GM12878 (cell line): ENCODE measurements at places on chromosomes 11 and 22.
A peak's percentile ranks its signal among the peaks of the same experiment; 100 is the strongest.

GRCh38 chr22:39908737-39909136 is 7.9 kb downstream of the GRAP2 start:
- DNase-seq, result no peak
- H3K27ac ChIP-seq, result peak overlapping the region; percentile 71
- H3K4me3 ChIP-seq, result peak overlapping the region; percentile 42
- H3K36me3 ChIP-seq, result peaks cover 1% of the 10 kb centered on the region; the same call in 1 of the 2 replicates
- peaks cover 35% of the 10 kb centered on the region for H3K4me1 ChIP-seq
- no peaks in the 10 kb centered on the region for H3K27me3 ChIP-seq

DNA sequence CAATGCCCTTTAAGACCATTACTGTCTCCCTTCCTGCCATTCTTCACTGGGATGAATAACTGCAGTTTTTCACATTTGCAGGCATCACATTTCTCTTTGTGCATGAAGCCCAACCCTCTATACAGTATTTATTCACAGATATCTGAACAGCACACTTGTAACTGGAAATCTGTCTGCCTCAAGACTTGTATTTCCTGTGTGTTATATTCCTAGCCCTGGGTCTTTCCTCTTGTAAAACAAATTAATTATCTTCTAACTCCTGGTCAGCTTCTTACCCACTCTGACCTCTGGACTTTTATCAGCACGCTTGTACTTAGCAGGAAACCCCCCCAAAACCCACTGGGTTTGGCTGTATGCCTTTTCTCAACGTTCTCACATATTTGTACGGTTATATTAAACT is 2.0 kb downstream of the CSRP3 start:
- H3K4me3 ChIP-seq, result no peak overlapping the region
- no peaks in the 10 kb centered on the region for H3K27me3 ChIP-seq
- H3K36me3 ChIP-seq, result no peaks in the 10 kb centered on the region
- no peaks in the 10 kb centered on the region for H3K4me1 ChIP-seq
- DNase-seq, result no peak

- H3K4me1 ChIP-seq, result no peaks in the 10 kb centered on the region
- H3K36me3 ChIP-seq, result no peaks in the 10 kb centered on the region
- DNase-seq, result no peak
- H3K27ac ChIP-seq, result no peak overlapping the region
- H3K27me3 ChIP-seq, result no peaks in the 10 kb centered on the region
These were observed 44.5 kb downstream of the LRRC4C start for GRCh38 chr11:41414771-41415440.

DNA sequence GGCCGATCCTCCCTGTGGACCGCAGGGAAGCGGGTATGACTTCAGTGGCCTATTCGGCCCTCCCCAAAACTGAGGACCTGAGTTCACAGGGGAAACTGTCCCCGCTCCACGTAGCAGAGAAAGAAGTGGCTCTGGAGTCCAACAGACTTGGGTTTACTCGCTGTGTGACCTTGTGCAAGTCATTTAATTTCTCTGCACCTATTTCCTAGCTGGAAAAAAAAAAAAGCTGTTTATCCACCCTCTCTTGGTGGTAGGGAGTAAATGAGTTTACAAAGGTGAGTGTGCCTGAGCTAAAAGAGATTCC is 2.2 kb downstream of the SPON1 start:
- no peak for DNase-seq
- H3K4me3 ChIP-seq, result no peak overlapping the region
- H3K27ac ChIP-seq, result no peak overlapping the region
- H3K36me3 ChIP-seq, result no peaks in the 10 kb centered on the region
- peaks cover 14% of the 10 kb centered on the region for H3K27me3 ChIP-seq
- H3K4me1 ChIP-seq, result no peaks in the 10 kb centered on the region

DNA sequence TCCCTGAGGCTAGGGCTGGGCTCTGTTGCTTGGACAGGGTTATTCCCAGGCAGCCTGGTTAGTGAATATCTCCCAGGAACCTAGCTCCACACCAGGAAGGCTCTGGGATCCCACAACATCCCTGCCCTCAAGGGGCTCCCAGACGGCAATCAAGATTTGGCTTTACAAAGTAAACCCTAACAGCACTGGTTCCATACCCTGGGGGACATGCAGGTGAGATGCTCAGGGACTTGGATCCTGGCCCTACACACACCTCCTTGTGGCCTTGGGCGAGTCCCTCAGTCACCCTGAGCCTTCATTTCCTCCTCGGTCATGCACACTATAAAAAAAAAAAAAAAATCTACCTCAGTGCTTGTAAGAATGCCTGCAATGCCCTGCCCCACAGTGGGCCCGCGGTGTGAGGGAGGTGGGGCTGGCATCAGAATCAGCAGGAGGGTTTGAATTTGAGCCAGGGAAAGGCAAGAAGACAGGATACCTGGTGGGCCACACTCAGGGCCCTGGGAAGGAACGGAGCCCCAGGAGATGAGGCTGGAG is 86.3 kb downstream of the MORC2 start:
- no peak overlapping the region for H3K27ac ChIP-seq
- no peak overlapping the region for H3K4me3 ChIP-seq
- H3K36me3 ChIP-seq, result no peaks in the 10 kb centered on the region
- H3K27me3 ChIP-seq, result no peaks in the 10 kb centered on the region

GRCh38 chr11:105648762-105649161 is 38.9 kb downstream of the GRIA4 start:
- no peaks in the 10 kb centered on the region for H3K4me1 ChIP-seq
- H3K4me3 ChIP-seq, result no peak overlapping the region
- DNase-seq, result no peak
- no peaks in the 10 kb centered on the region for H3K27me3 ChIP-seq

DNA sequence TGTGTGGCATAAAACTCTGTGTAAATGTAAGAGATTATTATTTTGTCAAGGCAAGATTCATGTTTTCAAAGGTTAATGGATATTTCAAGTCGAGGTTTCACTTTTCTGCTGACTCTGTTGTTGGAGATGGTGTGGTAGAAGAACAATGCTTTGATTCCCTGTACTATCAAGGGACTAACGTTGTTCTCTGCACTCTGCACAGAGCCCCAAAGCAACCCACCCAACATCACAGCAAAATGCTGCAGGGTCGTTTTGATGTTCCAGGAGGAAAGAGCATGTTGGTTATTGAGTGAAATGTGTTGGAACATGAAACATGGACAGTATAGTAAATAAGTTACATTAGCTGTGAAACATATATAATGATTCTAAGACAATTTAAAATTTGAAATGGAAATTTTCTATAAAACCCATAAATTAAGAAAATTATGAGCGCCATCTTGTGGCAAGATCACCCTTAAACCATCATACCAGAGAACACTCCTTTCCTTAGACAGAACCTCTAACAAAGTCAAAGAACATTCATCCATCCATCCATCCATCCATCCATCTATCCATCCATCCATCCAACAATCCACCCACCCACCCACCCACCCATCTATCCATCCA is 164.4 kb upstream of the ZBED5 start:
- H3K4me3 ChIP-seq, result no peak overlapping the region
- no peaks in the 10 kb centered on the region for H3K4me1 ChIP-seq
- H3K27ac ChIP-seq, result no peak overlapping the region
- H3K36me3 ChIP-seq, result no peaks in the 10 kb centered on the region
- H3K27me3 ChIP-seq, result peaks cover 2% of the 10 kb centered on the region; the same call in 1 of the 2 replicates

DNA sequence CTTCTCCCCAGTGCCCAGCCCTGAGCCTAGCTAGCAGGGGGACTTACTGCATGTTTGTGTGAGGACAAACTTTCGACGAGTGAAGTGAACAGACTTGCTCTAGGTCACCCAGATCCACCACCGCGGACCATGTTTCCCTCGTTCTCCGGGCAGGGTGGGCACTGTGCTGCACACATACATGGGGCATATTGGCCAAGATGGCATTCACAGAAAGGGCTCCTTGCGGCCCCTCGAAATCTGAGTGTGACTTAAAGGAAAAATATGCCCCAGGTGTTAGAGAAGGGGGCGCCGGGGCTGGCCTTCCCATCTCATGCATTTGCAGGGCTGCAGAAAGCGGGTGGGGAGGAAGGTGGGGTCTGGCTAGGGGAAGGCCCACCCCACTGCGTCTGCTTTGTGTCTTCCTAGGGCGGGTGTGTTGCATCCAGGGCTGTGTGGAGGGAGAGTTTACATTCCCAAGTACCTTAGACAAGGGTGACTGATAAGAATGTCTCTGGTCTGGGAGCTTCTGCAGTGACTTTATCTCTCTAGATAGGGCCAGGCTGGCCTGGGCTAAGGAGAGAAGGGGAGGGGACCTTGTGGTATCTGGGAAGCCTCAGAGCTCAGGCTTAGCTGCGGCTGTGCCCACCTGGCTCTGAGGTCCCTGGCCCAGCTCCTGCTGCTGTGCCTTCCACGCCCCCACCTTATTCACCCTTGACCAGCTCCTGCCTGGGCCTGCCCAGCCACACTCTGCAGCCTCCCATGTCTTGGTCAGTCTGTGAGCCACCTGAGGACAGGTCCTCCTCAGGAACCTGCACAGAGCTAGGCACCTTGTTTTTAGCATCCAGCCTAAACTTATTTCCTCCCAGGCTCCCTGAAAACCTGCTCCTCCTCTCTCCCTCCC is 45.8 kb downstream of the LRRC32 start:
- no peak for DNase-seq
- H3K27me3 ChIP-seq, result no peaks in the 10 kb centered on the region
- no peak overlapping the region for H3K27ac ChIP-seq
- no peak overlapping the region for H3K4me3 ChIP-seq
- no peaks in the 10 kb centered on the region for H3K36me3 ChIP-seq

- DNase-seq, result no peak
- no peak overlapping the region for H3K4me3 ChIP-seq
- H3K27ac ChIP-seq, result no peak overlapping the region
- H3K27me3 ChIP-seq, result no peaks in the 10 kb centered on the region
- H3K4me1 ChIP-seq, result no peaks in the 10 kb centered on the region
These were observed 36.1 kb downstream of the TTC12 start for GRCh38 chr11:113350336-113351067.

GRCh38 chr11:68828155-68828931 is 13.4 kb downstream of the CPT1A start:
- no peak overlapping the region for H3K4me3 ChIP-seq
- no peaks in the 10 kb centered on the region for H3K27me3 ChIP-seq
- peak overlapping the region; percentile 38 for H3K27ac ChIP-seq
- H3K36me3 ChIP-seq, result no peaks in the 10 kb centered on the region
- no peak for DNase-seq

GRCh38 chr22:20243537-20244249 is 24.4 kb downstream of the RTN4R start:
- H3K4me3 ChIP-seq, result no peak overlapping the region
- DNase-seq, result no peak
- H3K36me3 ChIP-seq, result no peaks in the 10 kb centered on the region
- H3K4me1 ChIP-seq, result peaks cover 50% of the 10 kb centered on the region
- no peaks in the 10 kb centered on the region for H3K27me3 ChIP-seq

DNA sequence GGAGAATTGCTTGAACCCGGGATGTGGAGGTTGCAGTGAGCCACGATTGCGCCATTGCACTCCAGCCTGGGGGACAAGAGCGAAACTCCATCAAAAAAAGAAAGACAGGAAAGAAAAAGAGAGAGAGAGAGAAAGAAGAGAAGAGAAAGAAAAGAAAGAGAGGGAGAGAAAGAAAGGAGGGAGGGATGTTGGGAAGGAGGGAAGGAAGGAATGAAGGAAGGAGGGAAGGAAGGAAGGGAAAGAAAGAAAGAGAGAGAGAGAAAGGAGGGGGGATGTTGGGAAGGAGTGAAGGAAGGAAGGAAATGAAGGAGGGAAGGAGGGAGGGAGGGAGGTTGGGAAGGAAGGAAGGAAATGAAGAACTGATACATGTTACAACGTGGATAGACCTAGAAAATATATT is 12.3 kb upstream of the SPINDOC start:
- H3K4me3 ChIP-seq, result no peak overlapping the region
- H3K4me1 ChIP-seq, result no peaks in the 10 kb centered on the region
- H3K27ac ChIP-seq, result no peak overlapping the region
- no peak for DNase-seq
- H3K36me3 ChIP-seq, result no peaks in the 10 kb centered on the region

GRCh38 chr11:27280140-27280539 is 82.9 kb downstream of the CCDC34 start:
- H3K4me3 ChIP-seq, result no peak overlapping the region
- no peaks in the 10 kb centered on the region for H3K27me3 ChIP-seq
- no peak overlapping the region for H3K27ac ChIP-seq
- no peaks in the 10 kb centered on the region for H3K36me3 ChIP-seq

GRCh38 chr11:107928767-107929507 is 689 bp downstream of the RAB39A start:
- no peaks in the 10 kb centered on the region for H3K36me3 ChIP-seq
- H3K27ac ChIP-seq, result peak overlapping the region; percentile 66
- H3K27me3 ChIP-seq, result no peaks in the 10 kb centered on the region
- peak overlapping the region; percentile 94 for H3K4me3 ChIP-seq
- no peak for DNase-seq
- H3K4me1 ChIP-seq, result peaks cover 13% of the 10 kb centered on the region; the same call in 1 of the 2 replicates

GRCh38 chr22:38220163-38220562 is 18.4 kb downstream of the MAFF start:
- peaks cover 19% of the 10 kb centered on the region for H3K4me1 ChIP-seq
- DNase-seq, result no peak
- H3K27ac ChIP-seq, result no peak overlapping the region
- H3K27me3 ChIP-seq, result no peaks in the 10 kb centered on the region

- no peaks in the 10 kb centered on the region; the same call in 1 of the 2 replicates for H3K27me3 ChIP-seq
- peaks cover 16% of the 10 kb centered on the region for H3K4me1 ChIP-seq
- H3K4me3 ChIP-seq, result no peak overlapping the region
- no peak overlapping the region for H3K27ac ChIP-seq
These were observed 41.6 kb downstream of the BUD13 start for GRCh38 chr11:116731097-116731761.

DNA sequence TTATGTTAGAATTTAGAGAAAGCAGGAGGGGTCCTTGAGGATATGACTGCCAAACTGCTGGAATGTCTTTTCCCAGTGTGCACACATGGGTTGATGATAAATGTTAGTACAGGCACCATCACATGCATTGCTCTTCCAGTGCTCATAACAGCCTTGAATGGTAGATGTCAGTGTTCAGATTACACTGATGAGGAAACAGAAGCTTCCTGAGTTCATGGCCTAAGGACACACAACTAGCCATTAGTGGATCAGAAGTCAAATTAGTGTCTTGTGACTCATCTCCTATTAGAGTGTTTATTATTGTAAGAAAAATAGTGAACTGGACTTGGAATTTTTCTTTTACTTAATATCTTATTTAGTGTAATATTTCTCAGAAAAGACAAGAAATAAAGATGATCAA is 241.5 kb downstream of the DDX10 start:
- no peak overlapping the region for H3K27ac ChIP-seq
- no peak for DNase-seq
- H3K4me1 ChIP-seq, result no peaks in the 10 kb centered on the region
- no peaks in the 10 kb centered on the region for H3K36me3 ChIP-seq

- H3K4me1 ChIP-seq, result peaks cover 23% of the 10 kb centered on the region
- peak; percentile 19 for DNase-seq
- H3K36me3 ChIP-seq, result peaks cover 19% of the 10 kb centered on the region
- H3K27ac ChIP-seq, result peak overlapping the region; percentile 66
- no peak overlapping the region for H3K4me3 ChIP-seq
These were observed 53.3 kb downstream of the TCF20 start for GRCh38 chr22:42217019-42217751.

GRCh38 chr11:78731027-78731426 is 156.4 kb upstream of the NARS2 start:
- H3K4me1 ChIP-seq, result no peaks in the 10 kb centered on the region
- no peaks in the 10 kb centered on the region; the same call in 1 of the 2 replicates for H3K27me3 ChIP-seq
- no peak overlapping the region for H3K4me3 ChIP-seq

GRCh38 chr11:102843489-102843888 is at the start of gene MMP3:
TSS of gene MMP3 (minus strand) at chr11:102843609. CDS start at chr11:102843546, 63 bp downstream.
- no peak within 1 kb of the TSS for H3K4me3 ChIP-seq
- H3K4me1 ChIP-seq, result no peaks in the 10 kb centered on the region
- H3K27ac ChIP-seq, result no peak within 1 kb of the TSS
- H3K36me3 ChIP-seq, result no peaks in the 10 kb centered on the region

- no peak overlapping the region for H3K27ac ChIP-seq
- DNase-seq, result no peak
- no peak overlapping the region for H3K4me3 ChIP-seq
- no peaks in the 10 kb centered on the region for H3K27me3 ChIP-seq
- no peaks in the 10 kb centered on the region for H3K36me3 ChIP-seq
These were observed 979 bp upstream of the MOGAT2 start for GRCh38 chr11:75716659-75717058.

- no peak overlapping the region for H3K27ac ChIP-seq
- H3K4me3 ChIP-seq, result no peak overlapping the region
- DNase-seq, result no peak
- H3K4me1 ChIP-seq, result no peaks in the 10 kb centered on the region
These were observed 312.2 kb upstream of the C11orf87 start for GRCh38 chr11:109109571-109110315.
